ENCODE measurements at places on chromosomes 6 and 20.

- no peak for DNase-seq
Measured at GRCh38 chr6:157994125-157994795, 12.6 kb downstream of the SYNJ2 start.

DNA sequence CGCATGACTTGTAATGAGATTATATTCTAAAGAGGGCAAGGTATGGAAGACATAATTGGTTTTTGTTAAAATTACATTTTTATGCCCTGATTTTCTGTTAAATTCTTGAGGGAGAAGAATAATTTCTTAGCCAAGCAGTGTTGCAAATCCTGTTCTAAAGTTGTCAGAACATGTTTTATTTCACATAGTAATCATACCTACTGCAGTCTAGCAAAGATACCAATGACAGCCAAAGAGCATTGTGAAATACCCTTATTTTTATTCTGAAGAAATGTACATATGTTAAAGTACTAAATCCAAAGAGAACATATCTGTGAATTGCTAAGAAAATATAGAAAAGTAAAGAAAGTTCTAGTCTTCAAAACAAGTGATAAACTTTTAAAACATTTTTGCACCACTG lies 39.6 kb upstream of the SMIM8 start:
- DNase-seq, result no peak

DNA sequence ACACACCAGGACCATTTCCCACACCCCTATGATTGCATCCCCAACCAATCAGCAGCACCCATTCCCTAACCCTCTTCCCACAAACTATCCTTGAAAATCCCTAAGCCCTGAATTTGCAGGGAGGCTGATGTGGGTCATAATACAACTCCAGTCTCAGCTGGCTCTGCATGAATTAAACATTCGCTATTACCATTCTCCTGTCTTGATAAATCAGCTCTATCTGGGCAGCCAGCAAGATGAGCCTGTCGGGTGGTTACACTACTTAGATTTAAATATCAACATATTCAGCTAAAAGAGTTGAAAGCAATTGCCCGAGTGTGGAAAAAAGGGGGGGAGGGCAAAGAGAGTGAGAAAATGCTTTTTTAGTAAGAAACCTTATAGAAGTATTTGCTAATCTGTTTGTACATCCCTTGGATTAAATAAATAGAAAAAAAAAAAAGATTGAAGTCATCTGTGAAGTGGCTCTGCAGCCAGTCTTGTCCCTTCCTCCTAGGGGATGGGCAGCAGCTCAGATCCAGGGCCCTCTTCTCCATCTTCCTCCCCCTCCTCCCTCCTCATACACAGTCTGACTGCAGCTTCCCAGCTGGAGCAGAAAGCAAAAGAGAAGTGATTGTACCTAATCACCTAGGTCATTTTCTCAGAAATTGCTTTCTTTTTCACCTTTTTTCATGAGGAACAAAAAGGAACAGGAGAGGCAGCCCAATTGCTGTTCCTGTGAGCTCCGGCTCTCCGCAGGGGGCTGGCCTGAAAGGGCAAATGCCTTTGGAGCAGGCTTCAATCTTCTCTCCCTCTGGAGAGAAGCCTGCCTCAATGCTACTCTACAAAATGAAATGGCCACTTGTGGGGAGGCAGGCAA lies 356.6 kb upstream of the SULF2 start:
- no peak for DNase-seq

DNA sequence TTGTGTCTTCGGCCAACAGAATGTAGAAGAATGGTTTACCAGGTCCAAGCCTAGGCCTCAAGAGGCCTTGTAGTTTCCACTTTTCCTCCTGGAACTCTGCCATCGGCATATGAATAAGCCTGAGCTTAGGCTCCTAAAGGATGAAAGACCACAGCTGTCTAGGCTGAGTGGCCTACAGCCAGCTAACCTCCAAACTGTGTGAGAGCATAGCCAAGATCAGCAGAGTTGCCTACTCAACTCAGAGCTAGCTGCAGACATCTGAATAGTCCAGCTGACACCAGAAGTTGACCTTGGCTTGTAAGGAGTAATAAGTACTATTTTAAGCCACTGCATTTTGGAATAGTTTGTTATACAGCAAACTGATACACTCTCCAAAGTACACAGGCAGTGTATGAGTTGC lies 52.6 kb upstream of the SMIM29 start:
- DNase-seq, result no peak

DNA sequence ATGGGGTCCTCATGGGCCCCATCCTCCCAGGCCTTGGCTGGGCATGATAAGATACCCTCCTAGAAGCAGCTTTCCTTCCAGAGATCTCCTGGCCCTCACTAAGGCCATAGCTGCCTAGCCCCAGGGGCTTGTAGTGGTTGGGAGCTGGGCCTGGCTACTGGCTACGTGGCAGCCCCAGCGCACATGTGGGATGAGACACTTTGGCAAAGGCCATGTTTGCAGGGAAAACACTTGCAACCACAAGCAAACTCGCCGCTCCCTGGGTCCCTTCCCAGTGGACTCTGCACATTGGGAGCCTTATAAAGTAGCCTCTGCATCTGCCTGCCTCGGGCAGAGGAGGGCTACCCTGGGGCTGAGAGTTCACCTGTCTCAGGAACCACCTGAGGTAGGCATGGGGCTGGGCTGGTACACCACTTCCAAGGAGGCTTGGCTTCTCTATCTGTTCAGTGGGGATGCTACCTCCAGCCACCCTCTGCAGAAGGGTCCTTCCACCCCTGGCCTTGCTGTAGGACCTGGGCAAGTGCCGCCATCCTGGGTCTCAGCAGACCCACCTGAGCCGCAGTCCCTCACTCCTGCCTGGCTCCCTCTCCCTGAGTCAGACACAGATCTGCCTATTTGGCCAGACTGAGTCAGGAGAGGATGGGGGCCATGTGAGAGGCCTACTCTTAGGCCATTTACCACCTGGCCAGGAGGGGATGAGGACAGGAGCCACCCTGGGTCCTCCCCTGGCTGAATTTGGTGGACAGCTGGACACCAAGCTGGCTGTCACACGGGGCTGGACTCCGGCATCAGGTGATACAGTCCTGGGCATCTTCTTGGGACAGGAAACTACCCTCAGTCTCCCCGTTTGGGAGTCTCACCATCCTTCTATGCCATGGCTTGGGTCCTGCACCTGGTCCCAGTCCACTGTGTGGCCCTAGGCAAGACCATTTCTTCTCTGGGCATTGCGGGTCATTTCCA lies at the start of gene BPIFB2:
BPIFB2 (plus strand) TSS at position 329 of the 960 bp plus-strand sequence. CDS start 871 bp downstream, outside the sequence.
- no peak for DNase-seq

- DNase-seq, result no peak
Measured at GRCh38 chr20:722822-723644, 45.3 kb downstream of the SLC52A3 start.

- DNase-seq, result no peak
Measured at GRCh38 chr20:39378776-39379175, 416.6 kb downstream of the DHX35 start.

GRCh38 chr6:43683708-43684455 lies 3.7 kb downstream of the MRPS18A start:
- peak; percentile 58 for DNase-seq

GRCh38 chr6:125048274-125048673 lies 86.0 kb downstream of the RNF217 start:
- no peak for DNase-seq

DNA sequence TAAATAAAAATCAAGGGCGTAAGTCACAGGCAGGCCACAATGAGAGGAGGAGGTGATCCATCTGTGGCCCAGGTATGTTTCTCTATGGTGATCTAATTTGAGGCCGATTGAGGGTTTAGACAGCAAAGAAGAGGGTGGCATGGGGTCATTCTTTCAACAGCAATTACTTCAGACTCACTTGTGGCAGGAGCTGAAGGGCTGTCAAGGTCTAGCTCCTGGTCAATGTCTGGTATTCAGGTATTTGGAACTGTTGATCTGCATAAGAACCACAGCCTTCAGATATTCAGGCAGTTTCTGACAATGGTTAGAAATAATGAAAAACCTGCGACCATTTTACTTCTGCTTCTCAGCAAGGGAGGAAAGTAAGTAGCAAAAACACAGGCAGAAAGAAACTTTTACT lies 259.6 kb downstream of the FOXC1 start:
- DNase-seq, result no peak

GRCh38 chr6:157991067-157991432 lies 9.4 kb downstream of the SYNJ2 start:
- DNase-seq, result no peak

- DNase-seq, result no peak
Measured at GRCh38 chr6:142412241-142412640, 110.4 kb downstream of the ADGRG6 start.

GRCh38 chr6:146861716-146862115 lies 262.9 kb downstream of the ADGB start:
- no peak for DNase-seq

DNA sequence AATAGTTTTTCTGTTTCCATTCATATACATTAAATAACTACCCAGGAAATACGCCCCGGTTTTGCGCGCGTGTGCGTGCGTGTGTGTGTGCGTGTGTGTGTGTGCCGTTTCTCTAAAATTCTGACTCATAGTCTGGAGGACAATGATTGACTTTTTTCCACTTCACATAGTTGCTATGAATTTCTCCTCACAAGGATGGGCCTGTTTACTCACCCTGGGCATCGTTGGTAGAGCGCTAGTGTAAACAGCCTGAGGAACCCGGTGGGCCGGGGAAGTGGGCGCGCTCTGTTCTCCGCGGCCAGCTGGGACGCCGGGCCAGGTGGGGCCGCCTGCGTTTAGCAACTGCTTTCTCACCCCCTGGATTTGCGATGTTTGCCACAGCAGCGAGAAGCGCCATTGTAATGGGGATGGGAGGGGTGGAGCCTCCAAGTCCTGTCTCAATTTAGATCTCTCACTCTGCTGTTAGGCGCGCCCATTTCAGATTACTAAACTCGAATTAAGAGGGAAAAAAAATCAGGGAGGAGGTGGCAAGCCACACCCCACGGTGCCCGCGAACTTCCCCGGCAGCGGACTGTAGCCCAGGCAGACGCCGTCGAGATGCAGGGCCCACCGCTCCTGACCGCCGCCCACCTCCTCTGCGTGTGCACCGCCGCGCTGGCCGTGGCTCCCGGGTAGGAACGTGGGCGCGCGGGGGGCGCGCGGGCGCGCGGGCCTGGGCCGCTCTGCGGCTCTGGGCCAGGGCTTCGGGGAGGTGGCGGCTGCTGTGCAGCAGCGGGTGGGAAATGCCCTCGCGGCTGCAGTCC lies at the start of gene CD109:
CD109 (plus strand) TSS at position 585 of the 803 bp plus-strand sequence; CDS start at position 598, 13 bp downstream.
- peak; percentile 64 for DNase-seq

- no peak for DNase-seq
Measured at GRCh38 chr6:75502884-75503283, 9.3 kb upstream of the FILIP1 start.

- DNase-seq, result no peak
Measured at GRCh38 chr20:6735942-6736845, 31.3 kb upstream of the BMP2 start.

- DNase-seq, result no peak
Measured at GRCh38 chr6:53579338-53579737, 34.4 kb upstream of the GCLC start.

GRCh38 chr20:22905658-22906057 lies 129.5 kb upstream of the SSTR4 start:
- DNase-seq, result peak; percentile 17

DNA sequence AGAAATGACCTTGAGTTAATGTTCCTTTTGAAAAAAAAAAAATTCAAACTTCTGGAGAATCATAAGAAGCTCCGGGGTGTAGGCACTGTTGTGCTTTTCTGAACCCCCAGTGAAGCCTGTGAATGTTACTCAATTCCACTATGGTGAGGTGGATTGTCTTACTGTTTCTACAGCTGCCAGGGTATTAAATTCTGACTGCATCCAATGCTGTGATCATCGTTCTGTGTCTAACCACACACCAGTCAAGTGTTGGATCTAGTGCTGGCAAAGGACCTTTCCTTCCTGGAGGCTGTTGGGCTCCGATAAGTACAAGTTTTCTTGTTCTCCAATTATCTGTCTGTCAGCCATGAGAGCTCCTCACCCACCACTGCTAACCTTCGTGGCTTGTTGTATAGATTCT lies 162.0 kb upstream of the EPHA7 start:
- DNase-seq, result no peak

GRCh38 chr6:106080763-106081095 lies 5.4 kb upstream of the PRDM1 start:
- DNase-seq, result no peak

- DNase-seq, result no peak
Measured at GRCh38 chr6:109237077-109237985, 142.0 kb downstream of the CEP57L1 start.

GRCh38 chr20:25046181-25046641 lies 11.7 kb downstream of the ACSS1 start:
- no peak for DNase-seq

GRCh38 chr6:151389618-151390275 lies 1.6 kb downstream of the ZBTB2 start:
- peak; percentile 21 for DNase-seq

- no peak for DNase-seq
Measured at GRCh38 chr6:35919827-35920751, 809 bp downstream of the SRPK1 start.

DNA sequence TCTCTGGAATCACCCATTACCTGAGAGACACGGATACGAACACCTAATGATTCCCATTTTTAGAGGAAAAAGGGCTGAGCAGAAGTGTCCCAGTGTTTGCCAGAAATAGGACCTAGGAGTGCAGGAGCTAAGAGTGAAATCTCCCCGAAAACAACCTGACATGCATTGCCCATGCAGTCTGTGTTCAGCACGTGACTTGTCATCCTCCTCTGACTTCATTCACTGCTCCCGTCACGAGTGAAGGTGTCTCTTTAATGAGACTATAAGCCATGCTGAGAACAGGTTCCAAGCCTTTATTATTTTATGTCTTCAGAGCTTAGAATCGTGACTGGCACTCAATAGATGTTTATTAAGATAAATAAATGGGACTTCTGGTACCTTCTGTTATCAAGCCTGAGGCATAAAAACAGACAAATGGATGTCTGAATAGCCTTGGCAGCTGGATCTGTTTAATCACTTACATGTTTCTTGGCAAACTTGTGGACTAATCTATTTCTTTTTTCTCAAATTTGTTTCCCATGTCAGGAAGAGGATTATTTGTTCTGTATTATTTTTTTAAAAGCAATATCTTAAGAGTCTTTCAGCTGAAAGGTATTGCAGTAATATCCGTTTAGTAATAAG lies 3.7 kb upstream of the MLIP start:
- DNase-seq, result no peak

GRCh38 chr20:42095221-42095620 lies 477.0 kb upstream of the CHD6 start:
- no peak for DNase-seq

GRCh38 chr6:10384610-10385523 lies 30.0 kb downstream of the TFAP2A start:
- DNase-seq, result no peak

- DNase-seq, result no peak
Measured at GRCh38 chr20:49346682-49347081, 68.8 kb upstream of the ZNFX1 start.

DNA sequence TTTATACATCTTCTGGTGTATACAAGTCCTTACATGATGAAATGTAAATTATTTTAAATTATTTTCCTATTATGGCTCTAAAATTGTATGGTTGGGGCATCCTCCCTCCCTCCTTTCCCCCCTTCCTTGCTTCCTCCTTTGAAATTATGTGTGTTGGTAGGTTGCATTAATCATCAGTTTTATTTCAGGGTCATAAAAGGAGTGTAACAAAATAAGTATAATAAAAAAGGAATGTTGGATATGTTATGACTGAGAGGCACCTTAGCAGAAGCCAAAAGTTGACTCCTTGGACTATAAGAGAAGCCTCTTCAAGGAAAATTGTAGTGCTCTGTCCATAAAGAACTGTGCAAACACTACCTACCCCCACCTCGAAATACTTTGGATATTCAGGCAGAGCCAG lies 46.6 kb upstream of the PTPRK start:
- no peak for DNase-seq

GRCh38 chr6:87982134-87982533 lies 65.5 kb upstream of the SPACA1 start:
- DNase-seq, result no peak
